Heart right ventricle (tissue), 16 donors: ENCODE measurements at places on chromosomes 12 and 14. TPM values are rescaled to one million over a fixed set of nuclear protein-coding genes. Genes with fewer than 3 reads are reported as not detected.

DNA sequence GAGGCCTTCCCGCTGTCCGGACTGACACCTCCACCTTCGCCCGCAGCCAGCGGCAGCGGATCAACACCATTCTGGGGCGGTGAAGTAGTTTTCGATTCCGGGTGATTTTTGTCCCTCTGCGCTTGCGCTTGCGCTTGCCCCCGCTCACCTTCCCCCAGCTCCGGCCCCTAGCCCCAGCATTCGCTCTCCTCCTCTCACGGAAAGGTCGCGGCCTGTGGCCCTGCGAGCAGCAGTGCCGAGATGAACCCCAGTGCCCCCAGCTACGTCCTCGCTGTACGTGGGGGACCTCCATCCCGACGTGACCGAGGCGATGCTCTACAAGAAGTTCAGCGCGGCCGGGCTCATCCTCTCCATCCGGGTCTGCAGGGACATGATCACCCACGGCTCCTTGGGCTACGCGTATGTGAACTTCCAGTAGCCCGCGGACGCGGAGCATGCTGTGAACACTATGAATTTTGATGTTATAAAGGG, 22.7 kb upstream of the SRGAP1 start:
- DNase-seq: peak; percentile 13

GRCh38 chr12:130849561-130850417, 10.7 kb upstream of the STX2 start:
- DNase-seq: no peak

GRCh38 chr12:92847368-92847767, 81.7 kb downstream of the EEA1 start:
- no peak for DNase-seq

GRCh38 chr14:83485591-83485990, 1951.9 kb upstream of the SEL1L start:
- no peak for DNase-seq

DNA sequence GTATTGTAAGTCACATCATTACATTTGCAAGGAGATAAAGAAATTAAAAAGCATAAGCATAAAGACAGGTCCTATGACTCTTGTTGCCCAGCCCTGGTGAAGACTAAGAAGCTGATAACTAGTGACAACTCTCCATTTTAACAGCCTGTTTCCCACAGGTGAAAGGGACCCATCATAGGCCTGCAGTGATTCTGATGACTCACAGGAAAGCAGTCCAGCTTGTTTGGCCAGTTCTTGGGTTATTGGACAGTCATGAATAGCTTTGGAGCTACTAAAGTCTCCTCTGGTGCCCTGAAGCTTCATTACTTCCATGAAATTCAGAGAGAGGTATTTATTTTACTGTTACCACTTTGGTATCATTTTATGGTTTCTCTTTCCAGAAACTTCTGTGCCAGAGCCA, 55.5 kb upstream of the DYRK2 start:
- no peak for DNase-seq

- no peak for DNase-seq
Measured at GRCh38 chr14:101354726-101355125, 206.6 kb upstream of the DIO3 start.

Gene NFE2
- polyA plus RNA-seq: 0.28 TPM

GRCh38 chr14:31294746-31295405, 87.3 kb upstream of the HECTD1 start:
- no peak for DNase-seq

DNA sequence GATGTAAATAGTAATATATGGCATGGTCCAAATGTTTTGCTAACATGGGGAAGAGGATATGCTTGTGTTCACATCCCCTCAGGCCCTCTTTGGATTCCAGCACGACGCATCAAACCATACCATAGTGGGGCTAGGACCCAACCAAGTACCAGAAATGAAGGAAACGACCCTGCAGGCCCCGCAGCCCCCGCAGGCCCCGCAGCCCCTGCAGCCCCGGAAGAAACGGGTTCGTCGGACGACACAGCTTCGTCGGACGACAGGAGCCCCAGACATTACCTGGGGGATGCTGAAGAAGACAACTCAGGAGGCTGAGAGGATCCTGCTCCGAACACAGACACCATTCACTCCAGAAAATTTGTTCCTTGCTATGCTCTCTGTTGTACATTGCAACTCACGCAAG, 119.9 kb downstream of the PPHLN1 start:
- no peak for DNase-seq

GRCh38 chr14:64691376-64691775, 12.8 kb upstream of the PLEKHG3 start:
- DNase-seq: no peak

DNA sequence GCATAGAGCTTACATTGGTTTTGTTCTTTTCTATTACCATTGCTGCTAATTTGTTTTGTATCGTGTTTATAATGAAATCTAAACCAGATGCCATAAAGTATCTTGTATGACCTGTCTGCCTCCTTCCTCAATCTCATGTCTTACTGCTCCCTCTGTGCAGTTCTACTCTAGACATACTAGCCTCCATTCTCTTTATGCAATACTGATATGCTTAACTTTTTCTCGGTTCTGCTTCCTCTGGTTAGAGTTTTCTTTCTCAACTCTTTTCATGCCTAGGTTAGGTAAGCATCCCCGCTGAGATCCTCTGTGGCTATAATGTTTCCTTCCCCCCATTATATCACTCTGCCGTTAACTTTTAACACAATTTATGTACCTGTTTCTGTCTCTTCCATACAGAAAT, 852.3 kb downstream of the TRHDE start:
- DNase-seq: no peak

Gene LRP1-AS
- polyA plus RNA-seq: not detected

GRCh38 chr14:36726128-36726527, 64.5 kb downstream of the PAX9 start:
- DNase-seq: no peak

Gene KRT78
- not detected for polyA plus RNA-seq

- DNase-seq: no peak
Measured at GRCh38 chr12:49916129-49916919, 12.6 kb upstream of the FAIM2 start.

Gene MEG3
- polyA plus RNA-seq: 122 TPM

- no peak for DNase-seq
Measured at GRCh38 chr14:92341791-92342190, 18.8 kb downstream of the SLC24A4 start.

DNA sequence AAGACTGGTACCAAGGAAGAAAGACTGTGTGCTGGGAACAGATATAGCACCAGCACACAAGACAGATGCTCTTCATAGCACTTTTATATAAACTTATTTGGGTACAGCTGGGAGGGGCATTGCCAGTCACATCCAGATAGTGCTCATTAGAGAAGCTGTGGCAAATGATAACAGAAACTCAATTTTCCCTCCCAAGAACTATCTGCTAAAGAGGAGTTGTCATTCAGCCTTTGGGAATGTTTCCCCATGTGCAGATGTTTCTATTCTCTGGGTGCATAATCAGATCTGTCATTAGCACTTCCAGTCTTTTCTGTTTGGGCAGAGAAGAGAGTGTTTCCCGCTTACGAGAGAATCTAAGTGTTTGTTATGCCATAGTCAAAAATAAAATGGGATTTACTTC, 714.9 kb upstream of the MDGA2 start:
- DNase-seq: no peak

GRCh38 chr12:51846271-51846691, 2.2 kb downstream of the FIGNL2 start:
- DNase-seq: no peak

GRCh38 chr14:91396013-91396660, 21.5 kb downstream of the CCDC88C start:
- DNase-seq: no peak

DNA sequence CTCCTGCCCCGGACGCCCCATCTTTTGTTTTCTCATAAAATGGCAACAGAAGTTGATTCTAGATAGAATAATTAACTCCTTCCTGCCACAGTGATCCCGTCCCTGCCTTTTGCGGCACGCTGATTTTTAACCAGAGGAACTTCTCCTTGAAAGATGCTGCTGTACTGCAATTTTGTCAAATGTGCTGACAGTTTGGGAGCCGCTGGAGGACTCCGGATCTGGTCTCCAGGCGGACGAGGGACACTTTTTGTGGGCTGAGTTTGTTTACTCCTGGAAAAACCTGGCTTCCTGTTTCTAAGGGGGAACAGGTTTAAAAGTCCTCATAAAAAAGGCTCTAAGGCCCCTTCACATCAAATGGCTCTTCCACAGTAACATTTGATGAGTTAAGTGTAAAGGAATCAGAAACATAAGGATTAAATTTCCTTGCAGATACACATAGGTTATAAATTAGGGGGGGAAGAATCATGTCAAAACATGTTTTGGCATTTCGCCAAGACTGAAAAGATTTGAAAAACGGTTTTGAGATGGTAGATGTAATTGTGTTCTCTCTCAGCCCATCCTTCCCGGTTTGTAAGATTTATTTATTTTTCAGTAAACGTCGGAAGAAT, 15.5 kb downstream of the FZD10 start:
- no peak for DNase-seq

GRCh38 chr14:75645056-75645455, 15.6 kb downstream of the ERG28 start:
- DNase-seq: no peak

Gene C14orf132
- polyA plus RNA-seq: 0.80 TPM
